ENCODE measurements at places on chromosomes 3 and 15. TPM values are rescaled to one million over a fixed set of nuclear protein-coding genes. Genes with fewer than 3 reads are reported as not detected.

GRCh38 chr15:86557018-86557550 is 477.4 kb downstream of the AGBL1 start:
- no peak for DNase-seq

DNA sequence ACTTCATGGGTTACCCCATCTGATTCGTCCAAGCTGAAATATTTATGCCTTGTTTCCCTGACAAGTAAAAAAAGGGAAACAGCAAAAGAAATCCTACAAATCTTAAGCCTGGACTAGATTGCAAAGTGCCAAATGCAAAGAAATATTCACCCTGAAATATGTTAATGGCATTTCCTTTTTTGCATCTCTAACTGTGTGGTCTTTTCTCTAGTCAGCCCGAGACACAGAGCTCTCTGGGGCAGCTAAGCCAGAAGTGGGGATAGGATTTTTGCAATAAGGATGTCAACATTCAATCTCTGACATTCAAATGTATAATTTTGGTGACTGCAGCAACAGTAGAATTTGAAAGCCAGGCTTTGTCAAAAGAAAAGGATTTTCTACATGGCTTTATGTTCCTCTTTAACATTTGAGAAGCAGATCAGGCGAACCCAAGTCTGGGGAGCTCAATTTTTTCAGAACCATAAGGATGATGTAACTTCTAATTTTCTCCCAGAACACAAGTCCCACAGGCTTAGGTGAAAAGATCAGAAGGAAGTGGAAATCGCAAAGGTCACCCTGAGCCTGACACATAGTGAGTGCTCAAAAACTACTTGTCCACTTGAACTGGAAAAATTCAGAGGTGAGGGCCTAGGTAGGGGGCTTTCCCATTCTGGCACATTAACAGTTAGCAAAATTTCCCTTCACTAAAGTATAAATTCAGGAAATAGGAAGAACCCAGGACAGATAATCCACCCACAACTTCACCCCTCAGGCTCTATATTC is 28.2 kb upstream of the KCNMB3 start:
- DNase-seq: no peak

- DNase-seq: no peak
Observed at GRCh38 chr3:5222283-5223005, 34.9 kb downstream of the EDEM1 start.

DNA sequence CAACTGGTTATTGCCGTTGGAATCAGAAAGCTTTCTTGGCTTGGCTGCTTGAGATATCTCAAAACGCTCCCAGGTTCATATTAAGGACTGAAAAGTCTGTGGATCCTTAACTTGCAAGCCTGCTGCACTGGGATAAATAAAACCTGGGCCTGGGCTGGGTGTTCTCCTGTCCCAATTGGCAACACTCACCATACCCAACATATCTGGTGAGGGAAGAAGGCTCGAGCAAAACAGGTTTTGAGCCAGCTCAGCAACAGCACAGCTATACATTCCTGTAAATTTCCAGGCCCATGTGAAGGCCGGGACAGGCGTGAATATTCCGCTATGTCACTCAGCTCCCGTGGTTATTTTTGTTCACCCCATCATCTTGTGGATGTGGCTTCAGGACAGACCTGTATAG is 169.0 kb upstream of the BCL6 start:
- DNase-seq: peak; percentile 30

- no peak for DNase-seq
Observed at GRCh38 chr3:78459796-78460195, 1308.0 kb downstream of the ROBO1 start.

DNA sequence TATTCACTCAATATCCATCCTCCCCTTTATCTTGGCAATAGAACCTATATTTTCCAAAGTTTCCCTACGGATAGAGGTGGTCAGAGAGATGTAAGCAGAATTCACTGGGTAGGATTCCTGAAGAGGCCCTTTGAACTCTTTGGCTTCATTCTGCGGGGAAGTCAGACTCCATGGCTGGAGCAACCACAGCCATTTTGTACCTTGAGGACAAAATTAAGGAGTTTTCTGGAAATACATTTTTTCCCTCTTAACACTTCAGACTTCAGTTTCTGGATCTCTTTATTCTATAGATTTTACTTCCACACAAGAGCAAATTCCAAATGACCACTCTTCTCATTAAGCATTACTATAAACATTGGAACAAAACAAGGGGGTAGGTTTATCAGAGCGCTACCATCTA is 43.3 kb downstream of the ADAMTS9 start:
- no peak for DNase-seq

GRCh38 chr3:149777414-149778214 is 14.7 kb downstream of the ANKUB1 start:
- DNase-seq: no peak

DNA sequence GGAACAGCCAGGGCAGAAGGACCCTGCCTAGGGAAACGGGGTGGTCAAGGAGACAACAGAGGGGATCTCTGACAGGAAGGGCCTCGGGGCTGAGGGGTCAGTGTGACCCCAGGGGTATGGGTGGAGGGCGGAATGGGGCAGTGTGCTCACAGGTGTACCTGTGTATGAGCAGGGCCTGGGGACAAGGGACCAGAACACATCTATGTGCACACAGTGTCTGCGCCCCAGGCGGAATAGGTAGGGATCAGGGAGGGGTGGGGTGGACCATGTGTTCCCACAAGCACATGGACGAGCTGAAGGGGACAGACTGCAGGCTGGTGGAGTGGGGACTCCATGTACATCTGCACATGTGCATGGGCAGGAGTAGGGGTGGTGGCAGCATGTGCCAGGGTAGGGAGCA is 5.0 kb upstream of the TLR9 start:
- no peak for DNase-seq

DNA sequence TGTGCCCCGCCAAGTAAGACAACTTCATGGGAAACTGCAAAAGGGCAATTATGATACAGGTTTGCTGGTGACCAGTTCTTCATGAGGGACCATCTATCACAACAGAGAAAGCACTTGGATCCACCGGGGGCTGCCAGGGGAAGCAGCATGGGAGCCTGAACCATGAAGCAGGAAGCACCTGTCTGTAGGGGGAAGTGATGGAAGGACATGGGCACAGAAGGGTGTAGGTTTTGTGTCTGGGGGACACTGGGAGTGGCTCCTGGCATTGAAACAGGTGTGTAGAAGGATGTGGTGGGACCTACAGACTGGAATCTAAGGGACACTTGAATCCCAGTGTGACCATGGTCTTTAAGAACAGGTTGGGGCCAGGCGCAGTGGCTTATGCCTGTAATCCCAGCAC is 22.6 kb downstream of the MKRN2 start:
- DNase-seq: no peak

GRCh38 chr3:52341123-52341522 is 25.0 kb downstream of the DNAH1 start:
- no peak for DNase-seq

GRCh38 chr15:50377867-50378751 is 23.1 kb upstream of the GABPB1 start:
- no peak for DNase-seq

DNA sequence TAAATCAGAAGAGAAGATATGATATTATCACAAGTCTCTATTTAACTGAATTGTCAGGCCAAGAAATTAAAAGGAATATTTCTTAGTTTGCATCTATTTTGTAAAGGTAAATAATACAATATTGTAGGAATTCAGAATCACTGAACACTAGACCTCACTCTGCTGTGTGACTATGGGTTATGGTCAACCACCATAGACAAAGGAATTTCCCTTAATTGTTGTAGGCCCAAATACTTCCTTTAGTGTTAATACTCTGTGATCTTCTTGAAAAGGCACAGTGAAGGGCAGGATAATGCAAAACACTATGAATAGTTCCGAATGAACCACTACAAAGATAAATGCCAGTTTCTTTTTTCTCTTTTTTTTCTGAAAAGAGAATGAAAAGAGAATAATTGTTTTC is 162.3 kb downstream of the TUSC7 start:
- DNase-seq: no peak

DNA sequence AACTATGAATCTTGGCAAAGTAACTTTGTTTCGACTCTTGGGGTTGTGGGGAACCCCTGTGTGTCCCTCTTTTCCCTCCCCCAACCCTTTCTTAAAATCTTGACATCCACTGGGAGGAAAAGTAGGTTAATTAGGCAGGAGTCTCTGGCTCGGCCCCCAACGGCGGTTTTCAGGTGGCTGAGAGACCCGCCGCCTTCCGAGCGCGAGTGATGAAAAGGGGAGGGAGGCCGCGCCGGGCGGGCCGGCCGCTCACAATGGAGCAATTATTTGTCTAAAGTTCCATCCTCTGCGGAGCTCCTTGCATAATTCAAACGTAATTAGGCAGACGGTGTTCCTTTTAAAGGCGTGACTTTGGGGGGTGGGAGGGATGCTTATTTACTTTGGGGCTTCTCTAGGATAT is 51.7 kb downstream of the ZIC4 start:
- no peak for DNase-seq

DNA sequence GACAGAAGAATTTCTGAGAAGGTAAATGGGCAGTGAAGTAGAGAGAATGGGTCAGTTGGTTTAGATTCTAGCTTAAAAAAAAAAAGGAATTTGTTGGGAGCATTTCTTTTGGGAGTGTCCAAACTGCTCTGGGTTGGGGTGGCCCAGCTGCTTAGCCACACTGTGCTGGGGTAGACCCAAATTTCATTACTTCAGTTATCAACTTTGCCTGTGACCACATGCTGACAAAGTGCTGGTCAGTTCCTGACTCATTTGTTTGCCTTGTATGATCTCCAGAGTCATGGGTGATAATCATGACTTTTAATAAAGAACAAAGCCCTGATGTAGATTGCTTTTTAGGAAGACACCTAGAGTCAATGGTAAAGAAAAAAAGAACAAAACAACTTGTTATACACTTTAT is 121.5 kb upstream of the FGF7 start:
- DNase-seq: peak; percentile 29

- DNase-seq: no peak
Observed at GRCh38 chr3:25291481-25291905, 136.6 kb upstream of the RARB start.

The C3orf85 gene
- total RNA-seq: not detected

The ALDH1A3 gene
- 1,090 TPM for total RNA-seq

The APOD gene
- total RNA-seq: not detected

The CLDN1 gene
- 1.3 TPM for total RNA-seq

The EXD1 gene
- not detected for total RNA-seq

The KBTBD12 gene
- not detected for total RNA-seq

The MST1R gene
- 1.1 TPM for total RNA-seq

The CHRFAM7A gene
- 3.1 TPM for total RNA-seq

The ZBTB47 gene
- 11.7 TPM for total RNA-seq

The COL8A1 gene
- total RNA-seq: 19.1 TPM

The ZNF80 gene
- not detected for total RNA-seq
